Uterus (tissue), 4 donors: ENCODE measurements at places on chromosomes 4 and X. TPM values are rescaled to one million over a fixed set of nuclear protein-coding genes. Genes with fewer than 3 reads are reported as not detected.

WDR17 gene
- 7.2 TPM for total RNA-seq

ATOH1 gene
- not detected for total RNA-seq

RAB9B gene
- total RNA-seq = 14.1 TPM

DRD5 gene
- not detected for total RNA-seq

DNA sequence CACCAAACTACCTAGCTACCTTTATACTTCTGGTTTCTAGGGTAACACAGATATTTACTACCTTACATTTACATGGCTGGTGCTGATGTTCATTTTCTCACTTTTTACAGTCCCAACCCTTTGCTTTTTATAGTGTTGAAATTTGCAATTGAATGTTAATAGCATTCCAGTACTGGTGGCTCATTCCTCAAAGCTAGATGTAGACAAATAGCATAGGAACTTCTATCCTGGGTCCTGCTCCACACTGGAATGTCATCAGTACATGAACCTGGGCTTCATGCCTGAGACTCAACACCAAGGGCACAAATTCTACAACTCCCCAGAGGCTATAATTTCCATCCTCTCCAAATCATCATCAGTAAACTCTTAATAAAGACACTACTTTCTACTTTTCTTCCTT is 10.3 kb upstream of the TRMT2B start:
- no peak for DNase-seq

NUP62CL gene
- not detected for total RNA-seq

GRCh38 chr4:70705183-70706043 is 16.4 kb upstream of the RUFY3 start:
- peak; percentile 71 for DNase-seq

ACE2 gene
- 0.62 TPM for total RNA-seq

DNA sequence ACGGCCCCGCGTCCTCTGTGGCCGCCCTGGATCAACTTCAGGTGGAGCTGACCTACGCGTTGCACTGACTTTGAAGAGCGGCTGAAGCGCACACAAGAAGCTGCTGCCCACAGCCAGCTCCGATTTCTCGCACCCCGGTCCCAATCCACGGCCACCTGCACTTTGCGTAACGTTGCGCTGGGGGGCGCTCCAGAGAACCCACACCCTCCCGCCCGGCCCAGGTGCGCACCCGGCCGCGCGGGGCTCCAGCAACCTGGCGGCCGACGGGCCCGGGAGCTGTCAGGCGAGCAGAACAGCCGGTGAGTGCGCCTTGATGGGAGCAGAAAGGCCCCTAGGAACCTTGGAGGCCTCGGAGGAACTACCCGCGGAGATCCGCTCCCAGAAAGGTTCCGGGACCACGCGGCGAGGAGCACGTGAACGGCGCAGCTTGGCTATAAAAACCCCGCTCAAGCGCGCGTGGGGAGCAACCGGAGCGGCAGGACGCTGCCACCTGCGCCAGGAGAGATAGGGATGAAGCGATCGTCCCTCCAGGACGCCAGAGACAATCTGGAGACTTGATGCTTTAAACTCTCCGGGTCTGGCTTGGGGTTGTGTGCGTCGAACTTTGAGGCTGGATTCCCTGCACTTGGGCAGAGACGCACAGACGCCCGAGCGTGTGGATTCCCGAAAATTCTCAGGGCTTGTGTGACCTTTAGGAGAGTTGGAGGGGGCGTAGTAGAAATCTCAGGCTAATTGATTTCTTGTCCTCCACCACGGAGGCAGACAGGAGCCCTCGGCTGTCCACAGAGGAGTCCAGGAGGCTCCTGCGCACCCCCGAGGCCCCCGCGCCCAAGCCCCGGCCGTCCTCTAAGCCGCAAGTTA is 591 bp upstream of the NWD2 start:
- no peak for DNase-seq

SH3RF1 gene
- 15.4 TPM for total RNA-seq

GRCh38 chr4:87531621-87532020 is 2.4 kb upstream of the SPARCL1 start:
- DNase-seq = no peak

- no peak for DNase-seq
These were observed 4.7 kb upstream of the ARX start for GRCh38 chrX:25020391-25020904.

MUC7 gene
- total RNA-seq = not detected

DNA sequence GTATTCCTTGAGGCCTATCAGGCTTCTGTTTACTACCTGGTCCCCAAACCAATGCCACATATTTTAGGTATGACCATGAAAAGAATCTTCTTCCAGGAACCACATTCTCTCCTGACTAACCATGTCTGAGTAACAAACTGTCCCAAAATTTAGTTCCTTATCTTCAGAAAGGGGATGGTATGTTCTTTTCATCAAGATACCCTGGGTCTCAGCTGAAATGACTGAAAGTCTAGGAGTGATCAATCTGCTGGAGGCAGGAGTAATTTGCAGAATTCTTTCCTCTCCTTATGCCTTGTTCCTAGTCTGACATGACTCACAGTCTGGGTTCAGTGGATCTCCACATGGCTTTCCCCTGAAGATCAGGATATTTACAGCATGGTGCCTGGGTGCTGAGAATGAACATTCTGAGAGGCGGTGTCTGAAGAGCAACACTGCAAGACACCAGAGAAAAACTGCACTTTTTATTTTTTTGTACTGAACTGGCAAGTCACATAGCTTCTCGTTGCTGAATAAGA is 665.5 kb downstream of the TLL1 start:
- no peak for DNase-seq

KDM6A gene
- total RNA-seq = 69.0 TPM

DNA sequence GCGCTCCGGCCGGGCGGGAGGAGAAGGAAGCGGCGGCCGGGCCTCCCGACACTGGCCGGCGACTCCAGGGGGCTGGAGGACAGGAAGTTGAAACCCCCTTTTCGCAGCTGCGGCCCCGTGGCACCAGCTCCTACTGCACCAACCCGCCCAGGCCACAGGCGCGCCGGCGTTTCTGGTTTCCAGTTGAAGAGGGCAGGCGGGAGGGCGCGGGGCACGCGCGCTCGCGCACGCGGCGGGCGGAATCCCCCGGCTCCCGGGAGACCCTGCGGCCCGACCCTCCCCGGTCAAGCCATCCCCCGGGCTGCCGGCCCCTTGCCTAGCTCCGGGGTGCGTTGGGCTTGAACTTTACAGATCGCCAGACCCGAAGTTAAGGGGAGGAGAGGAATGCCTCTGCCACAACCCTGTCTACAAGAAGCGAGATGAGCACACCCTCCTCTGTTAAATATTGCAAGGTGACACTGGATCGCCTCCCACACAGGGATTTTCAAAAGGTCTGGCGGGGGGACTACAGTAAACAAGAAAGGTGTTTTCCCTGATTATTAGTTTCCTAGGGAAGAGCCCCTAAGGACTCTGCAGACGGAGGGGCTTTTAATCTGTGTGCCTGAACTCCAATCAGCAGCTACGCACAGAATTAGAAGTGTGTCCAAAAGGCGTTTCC is 1.4 kb downstream of the ELOVL6 start:
- DNase-seq = peak; percentile 40

GRCh38 chr4:62513306-62513705 is 1313.2 kb downstream of the ADGRL3 start:
- DNase-seq = no peak

DNA sequence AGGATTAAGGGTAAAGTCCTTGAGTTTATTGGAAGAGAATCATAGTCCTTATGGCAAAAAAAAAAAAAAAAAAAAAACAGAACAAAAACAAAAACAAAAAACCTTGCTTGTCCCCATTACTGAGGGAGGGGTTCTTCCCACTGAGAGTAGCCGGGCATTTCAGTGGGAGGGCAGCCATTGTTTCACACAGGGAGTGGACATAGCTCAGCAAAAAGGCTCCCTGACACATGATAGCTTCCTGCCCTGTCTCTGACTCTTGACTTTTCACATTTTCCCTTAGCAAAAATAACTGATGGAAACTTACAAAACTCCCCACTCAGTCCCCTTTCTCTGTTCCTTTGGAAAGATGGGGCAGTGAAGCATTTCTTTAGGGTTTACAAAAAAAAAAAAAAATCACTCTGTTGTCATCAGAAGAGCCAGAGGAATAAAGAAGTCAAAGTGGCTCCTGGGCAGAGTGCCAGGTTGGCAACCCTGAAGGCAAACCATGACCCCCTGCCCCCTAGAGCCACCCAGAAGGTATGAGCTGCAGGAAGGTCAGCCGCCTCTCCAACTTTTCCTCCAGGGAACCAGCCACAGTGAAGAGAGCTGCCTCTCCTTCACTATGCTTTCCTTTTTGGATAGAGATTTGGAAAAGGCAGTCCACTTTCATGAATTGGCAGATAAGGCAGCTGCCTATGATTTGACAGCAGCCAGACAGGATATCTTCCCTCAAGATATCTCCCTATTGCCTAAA is 170.6 kb downstream of the KDR start:
- no peak for DNase-seq

DNA sequence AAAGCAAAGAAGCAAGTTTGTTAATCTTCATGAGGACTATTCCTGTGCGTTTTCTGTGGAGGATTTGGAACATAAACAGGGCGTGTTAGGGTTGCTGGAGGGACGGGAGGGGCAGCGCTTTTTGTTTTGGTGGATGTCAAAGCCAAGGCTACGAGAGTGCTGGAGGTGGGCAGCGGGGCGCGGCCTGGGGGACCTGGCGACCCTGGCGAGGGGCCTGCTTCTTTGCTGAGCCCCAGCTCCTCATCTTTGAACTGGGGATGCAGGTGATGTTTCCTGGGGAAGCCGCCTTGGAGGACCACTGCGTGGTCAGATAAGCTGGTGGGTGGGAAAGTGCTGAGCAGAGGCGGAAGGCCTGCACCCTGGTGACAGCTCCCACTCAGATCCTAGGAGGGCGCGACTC is 55.2 kb downstream of the SORCS2 start:
- no peak for DNase-seq

DNA sequence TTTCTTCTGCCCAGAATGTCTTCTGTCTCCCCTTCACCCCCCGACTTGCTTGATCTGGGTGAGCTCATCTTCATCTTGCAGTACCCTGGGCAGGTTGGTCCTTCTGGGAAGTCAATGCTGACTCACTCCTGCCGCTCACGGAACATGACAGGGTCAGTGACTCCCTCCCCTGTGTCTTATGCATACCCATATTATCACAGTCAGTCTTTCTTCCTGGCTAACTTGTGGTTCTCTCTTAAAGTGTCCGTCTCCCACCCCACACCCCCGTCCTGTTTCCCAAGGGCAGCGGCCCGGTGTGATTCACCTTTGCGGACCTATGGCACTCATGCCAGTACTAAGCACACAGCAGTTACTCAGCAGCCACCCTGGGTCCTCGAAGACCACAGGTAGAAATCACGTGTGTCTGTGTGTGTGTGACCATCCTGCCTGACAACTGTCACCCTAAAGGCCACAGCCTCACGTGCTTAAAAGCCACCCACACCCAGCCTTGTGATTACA is 17.7 kb downstream of the IQSEC2 start:
- no peak for DNase-seq

DNA sequence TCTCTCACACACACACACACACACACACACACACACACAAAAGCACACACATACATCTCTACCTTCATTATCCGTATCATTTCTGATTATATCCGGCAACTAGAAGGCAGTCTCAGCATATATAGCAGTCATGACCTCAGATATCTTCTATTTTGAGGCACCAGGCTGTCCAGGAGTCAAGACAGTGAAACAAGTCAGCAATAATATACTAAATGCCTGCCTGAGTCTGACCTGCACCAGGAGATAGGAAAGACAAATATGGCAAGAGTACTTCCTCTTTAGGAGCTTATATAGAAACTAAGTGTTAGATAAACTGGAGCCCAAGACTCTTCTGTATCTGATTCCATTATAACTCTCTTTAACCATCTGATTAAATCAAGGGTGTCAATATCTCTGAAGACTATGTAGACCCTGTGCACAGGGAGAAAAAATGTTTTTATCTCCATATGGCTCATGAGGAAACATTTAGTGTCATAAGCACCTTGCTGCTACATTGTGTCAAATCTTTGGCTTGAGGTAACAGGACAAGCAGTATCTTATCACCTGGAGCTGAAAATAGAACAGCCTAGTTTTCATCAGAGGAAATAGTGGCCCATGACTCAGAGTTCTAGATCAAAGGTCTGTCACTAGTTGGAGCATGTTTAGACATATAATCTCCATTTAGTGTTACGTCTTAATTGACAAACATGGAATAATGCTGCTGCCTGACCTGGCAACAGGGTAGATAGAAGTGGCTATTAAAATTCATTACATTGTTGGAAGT is 27.0 kb upstream of the FAM47B start:
- no peak for DNase-seq

- DNase-seq = no peak
These were observed 221.2 kb upstream of the MID1 start for GRCh38 chrX:10841579-10841978.

DNA sequence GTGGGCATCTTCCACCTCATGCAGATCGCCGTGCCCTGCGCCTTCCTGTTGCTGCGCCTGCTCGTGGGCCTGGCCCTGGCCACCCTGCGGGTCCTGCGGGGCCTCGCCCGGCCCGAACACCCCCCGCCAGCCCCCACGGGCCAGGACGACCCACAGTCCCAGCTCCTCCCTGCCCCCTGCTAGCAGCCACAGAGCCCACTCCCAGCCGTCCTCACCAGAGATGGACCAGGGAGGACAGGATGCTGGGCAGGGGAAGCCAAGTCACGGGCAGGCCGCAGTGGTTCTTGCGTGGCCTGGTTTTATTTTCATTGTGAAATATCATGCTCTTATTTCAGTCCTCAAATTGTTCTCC is 15.1 kb downstream of the DGKQ start:
- no peak for DNase-seq

GRCh38 chr4:31408121-31408520 is 688.0 kb downstream of the PCDH7 start:
- DNase-seq = no peak

DNA sequence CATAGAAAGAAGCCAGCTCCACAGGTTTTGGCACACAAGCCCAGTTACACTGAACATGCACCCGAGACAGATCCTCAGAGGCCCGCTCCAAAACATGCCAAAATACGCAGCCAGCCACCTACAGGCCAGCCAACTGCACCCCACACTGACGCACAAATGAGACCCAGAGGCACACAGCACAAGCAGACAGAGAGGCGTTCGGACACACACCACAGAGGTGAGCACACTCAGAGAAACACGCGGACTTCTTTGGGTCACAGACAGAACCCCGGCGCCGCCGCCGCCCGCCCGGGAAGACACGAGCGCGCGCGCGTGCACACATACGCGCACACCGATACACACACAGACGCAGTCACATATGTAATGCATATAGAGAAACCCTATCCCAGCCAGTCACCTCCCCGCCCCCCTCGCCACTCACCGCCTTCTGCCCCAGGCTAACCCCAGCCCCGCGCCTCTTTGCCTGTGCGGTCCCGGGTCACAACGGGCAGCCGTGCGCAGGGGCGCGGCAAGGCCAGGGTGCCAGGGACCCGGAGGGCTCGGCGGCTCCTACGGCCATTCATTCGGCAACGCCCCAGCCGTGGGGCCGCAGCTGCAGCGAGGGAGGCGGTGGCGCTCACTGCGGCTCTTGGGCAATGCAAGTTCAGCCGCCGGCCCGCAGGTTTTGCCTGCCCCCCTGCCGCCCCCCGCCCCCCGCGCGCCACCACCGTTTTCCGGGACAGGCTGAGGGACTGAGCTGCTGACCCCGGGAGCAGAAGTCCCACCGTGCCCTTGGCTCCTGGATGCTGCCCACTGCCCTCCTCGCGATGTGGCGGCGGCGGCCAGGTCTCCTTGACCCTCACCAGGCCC is 553 bp downstream of the SEPTIN6 start:
- DNase-seq = no peak
